ENCODE measurements at places on chromosomes 2 and 18.

DNA sequence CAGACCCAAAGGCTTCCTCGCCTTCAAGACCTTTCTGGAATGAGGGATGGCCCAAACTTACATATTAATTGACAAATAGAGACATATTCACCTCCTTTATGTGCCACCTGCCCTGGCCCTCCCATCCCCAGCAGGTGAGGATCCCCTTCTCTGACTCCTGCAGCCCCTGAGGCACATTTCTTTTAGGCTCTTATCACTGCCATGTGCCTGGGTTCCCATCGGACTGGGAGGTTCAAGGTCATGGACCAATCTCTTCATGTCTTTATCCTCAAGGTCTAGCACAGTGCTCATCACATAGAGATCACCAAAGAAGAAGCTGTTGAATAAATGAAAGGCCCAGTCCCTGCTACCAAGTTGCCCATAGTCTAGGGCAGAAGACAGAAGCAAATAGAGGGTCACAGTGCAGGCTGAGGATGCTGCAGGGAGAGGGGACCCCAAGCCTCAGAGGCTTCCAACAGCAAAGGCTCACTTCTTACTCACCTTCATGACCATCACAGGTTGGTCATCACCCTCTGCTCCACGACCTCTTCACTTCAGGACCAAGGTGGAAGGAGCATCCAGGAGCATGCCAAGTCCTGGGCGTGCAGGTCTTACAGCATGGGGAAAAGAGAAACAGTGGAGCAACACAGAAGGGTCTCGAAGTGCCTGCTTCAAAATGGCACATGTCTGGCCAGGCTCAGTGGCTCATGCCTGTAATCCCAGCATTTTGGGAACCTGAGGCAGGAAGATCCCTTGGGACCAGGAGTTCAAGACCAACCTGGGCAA is 193.9 kb downstream of the SMAD2 start:
- no peak for DNase-seq

DNA sequence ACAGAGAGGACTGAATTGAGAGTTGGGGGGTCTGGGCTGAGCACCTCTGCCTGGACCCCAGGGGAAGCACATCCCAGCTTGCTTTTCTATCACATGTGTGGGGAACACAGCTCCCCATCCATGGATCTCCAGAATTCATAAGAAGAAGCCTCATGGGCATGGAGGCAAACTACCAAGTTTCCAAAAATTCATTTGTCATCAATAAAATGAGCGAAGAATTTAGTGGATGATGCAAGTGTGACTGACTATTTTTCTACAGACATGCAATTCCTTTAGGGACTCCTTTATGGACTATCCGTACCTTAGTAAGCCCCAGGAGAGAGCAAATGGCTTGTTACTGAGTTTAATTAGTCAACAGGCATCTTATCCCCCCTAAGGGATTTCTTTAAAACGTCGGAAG is 33.1 kb downstream of the ACKR3 start:
- DNase-seq: no peak

DNA sequence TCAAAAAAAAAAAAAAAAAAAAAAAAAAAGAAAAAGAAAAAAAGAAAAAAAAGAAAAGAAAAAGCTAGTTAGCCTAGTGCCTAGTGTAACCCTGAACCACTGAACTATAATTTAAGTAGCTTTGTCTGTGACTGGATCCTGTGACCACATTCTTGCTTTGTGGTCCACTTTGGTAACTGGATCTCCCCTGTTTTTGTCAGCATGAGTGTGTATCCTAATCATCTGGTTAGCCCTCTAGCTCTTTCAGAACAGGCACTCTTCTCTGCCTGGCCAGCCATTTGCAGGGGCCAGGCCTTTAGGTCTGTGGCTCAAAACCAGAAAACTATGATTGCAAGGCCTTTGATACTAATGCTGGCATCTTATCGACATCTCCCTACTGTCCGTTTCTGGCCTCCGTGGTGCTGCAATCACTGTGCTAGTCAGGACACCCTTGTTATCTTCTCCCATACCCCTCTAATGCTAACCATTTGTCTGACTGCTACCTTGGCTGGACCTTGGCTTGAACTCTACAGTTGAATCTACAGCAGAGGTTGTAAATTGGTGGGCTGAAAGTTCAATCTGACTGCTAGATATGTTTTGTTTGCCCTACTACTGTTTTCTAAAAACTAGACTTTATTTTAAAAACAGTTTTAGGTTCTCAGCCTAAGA is 40.5 kb downstream of the RBKS start:
- DNase-seq: no peak

DNA sequence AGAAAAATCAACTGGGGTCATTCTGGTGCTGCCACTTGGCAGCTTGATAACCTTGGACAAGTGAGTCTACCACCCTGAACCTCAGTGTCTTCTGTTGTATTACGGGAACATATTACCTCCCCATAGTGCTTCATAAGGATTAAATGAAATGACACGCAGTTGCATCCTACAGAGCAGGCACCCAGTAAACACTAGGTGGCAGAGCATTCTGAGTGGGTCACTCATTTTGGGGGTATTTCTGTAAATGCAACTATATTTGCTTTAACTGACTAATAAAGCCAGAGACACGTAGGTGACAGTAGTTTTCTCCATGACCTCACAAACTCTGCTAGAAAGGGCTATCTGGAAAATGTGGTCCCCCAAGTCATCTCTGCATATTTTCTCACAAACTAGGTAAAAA is 4.7 kb downstream of the CD226 start:
- no peak for DNase-seq

DNA sequence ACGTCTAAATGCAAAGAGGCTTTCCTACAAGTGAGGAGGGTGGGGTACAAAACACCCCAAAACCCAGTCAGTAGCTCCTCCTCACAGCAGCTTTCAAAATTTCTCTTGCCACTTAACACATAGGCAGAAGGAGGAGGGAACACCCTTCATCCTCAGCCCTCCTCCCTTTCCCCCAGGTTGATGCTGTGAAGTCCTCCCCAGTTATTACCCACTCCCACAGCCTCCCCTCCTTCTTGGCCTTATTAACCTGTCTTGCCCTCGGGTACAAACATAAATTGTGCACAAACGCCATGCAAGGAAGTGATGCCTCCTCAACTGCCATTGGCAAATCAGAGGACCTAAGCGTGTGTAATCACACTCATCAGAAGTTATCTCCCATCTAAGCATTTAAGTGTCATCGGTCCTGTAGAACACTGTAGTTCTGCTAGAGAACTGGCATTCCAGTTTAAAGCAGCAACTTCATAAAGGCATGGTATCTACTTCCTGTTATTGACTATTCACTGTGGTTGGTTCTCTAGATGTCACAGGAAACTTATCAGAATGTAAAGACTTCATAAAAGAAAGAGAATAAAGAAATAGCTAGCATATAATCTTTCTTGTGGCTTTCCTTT is at the start of gene DSC1:
Gene DSC1 (minus strand): TSS at position 32 of the 611 bp plus-strand sequence. CDS start 262 bp downstream, outside the sequence.
- DNase-seq: no peak

GRCh38 chr2:64201151-64201550 is 56.9 kb upstream of the PELI1 start:
- no peak for DNase-seq

- DNase-seq: no peak
Observed at GRCh38 chr2:112156152-112156986, 18.2 kb downstream of the FBLN7 start.

- no peak for DNase-seq
Observed at GRCh38 chr2:44280869-44281268, 5.6 kb downstream of the SLC3A1 start.

- DNase-seq: no peak
Observed at GRCh38 chr2:43251171-43251731, 24.8 kb upstream of the ZFP36L2 start.

- no peak for DNase-seq
Observed at GRCh38 chr18:62688743-62689317, 26.5 kb upstream of the PHLPP1 start.

GRCh38 chr18:63119647-63120046 is 199.9 kb downstream of the BCL2 start:
- DNase-seq: no peak

DNA sequence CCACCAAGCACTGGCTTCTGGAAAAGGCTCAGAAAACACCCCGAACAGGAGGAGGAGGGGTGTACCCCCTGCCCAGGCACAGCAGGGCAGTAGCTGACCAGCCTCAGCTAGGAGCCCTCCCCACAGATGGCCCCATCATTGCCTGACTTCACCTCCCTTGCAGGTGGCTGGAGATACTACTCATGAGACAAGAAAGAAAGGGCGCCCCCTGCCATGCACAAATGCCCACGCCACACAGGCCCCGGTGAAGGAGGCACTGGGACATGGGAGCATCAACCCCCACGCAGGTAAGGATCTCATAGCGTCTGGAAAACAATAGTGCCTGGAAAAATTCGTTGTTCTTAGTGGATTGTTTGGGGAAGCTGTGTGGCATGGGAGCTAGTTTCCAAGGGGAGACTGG is 240.6 kb downstream of the TFCP2L1 start:
- DNase-seq: no peak

DNA sequence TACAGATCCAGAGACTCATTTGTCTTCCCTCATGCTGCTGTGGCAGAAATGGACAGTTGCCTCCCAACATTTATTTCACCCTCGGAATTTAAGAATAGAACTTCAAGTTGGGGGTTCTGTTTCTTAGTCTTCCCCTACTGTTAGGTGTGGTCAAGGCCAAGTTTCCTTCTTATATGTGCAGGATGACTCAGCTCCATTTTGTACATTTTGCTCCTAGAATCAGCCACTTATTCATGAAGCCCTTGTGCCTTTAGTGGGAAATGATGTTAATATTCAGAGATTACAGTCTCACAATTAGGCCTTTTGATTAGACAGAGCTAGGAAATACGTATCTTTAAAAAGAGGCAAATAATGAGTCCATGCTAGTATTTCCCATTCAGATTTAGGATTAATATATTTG is 46.2 kb upstream of the ELOA2 start:
- DNase-seq: no peak

DNA sequence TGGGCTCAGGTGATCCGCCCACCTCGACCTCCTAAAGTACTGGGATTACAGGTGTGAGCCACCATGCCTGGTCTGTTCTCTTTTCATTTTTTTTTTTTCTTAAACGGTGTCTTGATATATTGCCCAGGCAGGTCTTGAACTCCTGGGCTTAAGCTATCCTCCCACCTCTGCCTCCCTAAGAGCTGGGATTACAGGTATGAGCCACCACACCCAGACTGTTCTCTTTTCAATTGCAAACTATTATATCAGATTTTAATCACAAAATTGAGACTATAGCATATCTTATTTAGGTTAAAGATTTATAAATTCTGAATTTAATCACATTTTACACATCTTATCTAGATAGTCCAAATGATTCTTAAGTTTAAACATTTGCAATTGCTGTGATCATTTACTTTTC is 15.5 kb upstream of the ACTR2 start:
- no peak for DNase-seq

DNA sequence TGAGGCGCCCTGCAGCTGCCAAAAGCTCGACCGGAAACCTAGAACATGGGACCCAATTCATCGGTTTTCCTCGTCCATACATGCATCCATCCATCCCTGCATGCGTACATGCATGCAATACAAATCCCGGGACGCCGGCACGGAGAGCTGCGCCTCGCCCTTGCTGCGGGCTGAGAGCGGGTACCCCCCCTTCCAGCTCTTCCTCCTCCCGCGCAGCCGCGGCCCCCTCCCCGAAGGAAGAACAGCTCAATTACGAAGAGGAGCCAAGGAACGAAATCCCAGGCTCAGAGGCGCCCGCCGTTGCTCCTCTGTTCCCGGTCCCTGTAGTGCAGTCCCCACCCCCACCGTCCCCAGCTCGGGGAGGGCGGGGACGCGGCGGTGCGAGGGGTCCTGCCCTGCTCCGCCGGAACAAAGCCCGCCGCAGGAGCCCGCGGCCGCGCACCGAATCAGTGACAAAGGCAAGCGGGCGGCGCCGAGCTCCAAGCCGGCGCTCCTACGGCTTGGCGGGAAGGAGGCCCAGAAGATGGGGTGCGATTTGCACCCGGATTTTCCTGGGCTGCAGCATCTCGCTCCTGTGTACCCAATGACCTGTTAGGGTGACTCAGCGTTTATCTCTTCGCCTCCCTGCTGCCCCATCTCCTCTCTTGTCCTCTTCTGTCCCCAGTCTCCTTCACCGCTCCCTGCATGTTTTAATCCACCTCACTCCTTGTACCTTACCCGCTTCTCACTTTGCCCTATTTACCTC is 8.9 kb upstream of the POU3F3 start:
- no peak for DNase-seq

DNA sequence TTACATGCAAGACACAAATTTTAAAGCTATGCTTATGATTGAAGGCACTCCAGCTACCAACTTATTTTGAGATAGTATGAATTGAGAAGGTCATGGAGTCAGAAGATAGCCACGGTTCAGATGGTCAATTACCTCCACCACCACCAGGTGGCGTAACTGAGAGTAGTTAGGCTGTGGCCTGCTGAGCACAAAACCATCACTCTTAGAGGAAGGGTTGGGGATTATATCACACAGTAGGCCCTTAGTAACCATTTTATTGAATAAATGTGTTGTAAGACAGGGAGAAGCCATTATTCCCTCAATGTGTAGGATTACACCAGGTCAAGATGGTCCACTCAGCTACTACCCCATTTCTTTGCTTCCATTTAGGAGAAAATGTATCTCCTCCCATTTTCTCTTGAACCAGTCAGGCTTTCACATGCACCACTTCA is 18.8 kb downstream of the KLHL41 start:
- DNase-seq: peak; percentile 31

GRCh38 chr2:149928011-149928410 is 340.4 kb upstream of the MMADHC start:
- no peak for DNase-seq

DNA sequence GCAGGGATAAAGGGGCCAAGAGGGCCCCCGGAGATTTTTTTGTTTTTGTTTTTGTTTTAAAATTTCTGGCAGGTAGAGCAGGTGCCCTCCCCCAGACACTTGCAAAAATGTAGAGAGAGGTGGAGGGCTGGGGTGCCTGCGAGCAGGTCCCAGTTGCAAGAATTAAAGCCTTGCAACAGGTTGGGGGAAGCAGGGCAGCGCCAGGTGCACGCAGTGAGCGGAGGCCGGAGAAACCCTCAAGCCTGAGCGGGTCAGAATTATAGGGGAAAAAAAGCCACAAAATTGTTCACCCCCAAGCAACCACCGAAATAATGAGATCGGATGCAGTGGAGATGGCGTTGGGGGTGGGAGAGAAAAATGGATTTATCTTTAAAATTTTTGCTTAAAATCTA is 527 bp downstream of the IGFBP5 start:
- no peak for DNase-seq

GRCh38 chr2:104923665-104924064 is 69.8 kb downstream of the POU3F3 start:
- no peak for DNase-seq

DNA sequence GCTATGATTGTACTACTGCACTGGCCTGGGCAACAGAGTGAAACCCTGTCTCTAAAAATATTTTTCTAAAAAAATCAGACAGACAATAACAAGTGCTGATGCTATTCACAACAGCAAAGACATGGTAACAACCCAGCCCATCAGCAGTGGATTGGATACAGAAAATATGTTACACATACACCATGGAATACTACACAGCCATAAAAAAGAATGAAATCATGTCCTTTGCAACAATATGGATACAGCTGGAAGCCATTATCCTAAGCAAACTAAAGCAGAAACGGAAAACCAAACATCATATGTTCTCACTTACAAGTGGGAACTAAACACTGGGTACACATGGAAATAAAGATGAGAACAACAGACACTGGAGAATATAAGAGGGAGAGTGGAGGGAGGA is 19.9 kb downstream of the FAM161A start:
- no peak for DNase-seq
